ENCODE measurements at places on chromosomes 3 and 15. TPM values are rescaled to one million over a fixed set of nuclear protein-coding genes. Genes with fewer than 3 reads are reported as not detected.

Gene SAXO2
- total RNA-seq, result 0.26 TPM

Gene FBXO40
- total RNA-seq, result not detected

Gene GABRG3
- total RNA-seq, result not detected

Gene ZNF80
- total RNA-seq, result not detected

Gene GPX1
- 238 TPM for total RNA-seq

DNA sequence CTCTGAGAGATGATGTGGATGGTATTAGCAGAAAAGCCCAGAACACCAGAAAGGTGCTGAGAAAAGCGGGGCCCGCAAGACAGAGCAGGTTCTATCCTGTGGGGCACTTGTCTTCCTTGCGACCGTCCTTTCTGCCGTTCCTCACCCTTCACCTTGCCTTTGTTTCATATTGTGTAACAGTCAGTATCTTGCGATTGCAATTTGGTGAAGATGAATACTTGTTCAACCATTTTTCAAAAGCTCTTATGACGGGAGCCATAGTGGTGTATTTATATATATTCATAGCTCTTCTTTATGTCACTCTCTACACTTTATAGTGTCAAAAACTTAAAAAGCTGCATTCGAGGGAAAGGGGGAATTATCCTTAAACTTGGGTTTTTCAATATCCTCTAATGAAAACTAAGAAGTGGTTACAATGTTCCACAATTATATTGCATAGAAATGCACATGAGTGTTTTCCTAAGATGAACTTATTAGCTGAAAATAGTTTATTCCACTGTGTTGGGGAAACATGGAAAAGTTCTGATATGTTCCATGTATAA is 797 bp downstream of the MAP3K13 start:
- no peak for DNase-seq
- H3K27me3 ChIP-seq, result no peaks in the 10 kb centered on the region
- peak overlapping the region; percentile 29 for H3K27ac ChIP-seq
- peak overlapping the region; percentile 20 for H3K4me3 ChIP-seq
- no peaks in the 10 kb centered on the region for H3K36me3 ChIP-seq

DNA sequence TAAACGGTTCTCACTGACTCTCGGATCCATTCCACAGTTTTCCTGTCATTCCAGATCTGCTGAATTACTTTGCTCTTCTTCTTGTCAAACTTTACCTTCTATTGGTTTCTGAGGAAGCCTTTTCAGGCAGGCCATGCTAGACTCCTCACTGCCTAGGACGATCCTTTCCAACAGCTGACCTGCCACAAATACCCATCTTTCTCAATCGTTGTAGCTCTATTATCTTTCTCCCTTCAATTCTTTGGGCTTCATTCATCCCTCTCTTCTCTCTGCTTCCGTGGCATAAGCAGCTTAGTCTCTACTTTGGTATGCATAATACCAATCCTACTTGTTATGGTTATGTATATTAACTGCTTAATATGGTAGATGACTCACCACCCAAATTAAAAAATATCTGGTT is 421.8 kb downstream of the NLGN1 start:
- no peaks in the 10 kb centered on the region for H3K4me1 ChIP-seq
- H3K27ac ChIP-seq, result no peak overlapping the region
- DNase-seq, result no peak
- no peaks in the 10 kb centered on the region for H3K27me3 ChIP-seq
- no peaks in the 10 kb centered on the region for H3K36me3 ChIP-seq

GRCh38 chr15:72599855-72600464 is 54.5 kb upstream of the GOLGA6B start:
- no peak for DNase-seq
- no peak overlapping the region for H3K4me3 ChIP-seq
- no peaks in the 10 kb centered on the region for H3K36me3 ChIP-seq
- H3K27ac ChIP-seq, result no peak overlapping the region
- H3K27me3 ChIP-seq, result no peaks in the 10 kb centered on the region

DNA sequence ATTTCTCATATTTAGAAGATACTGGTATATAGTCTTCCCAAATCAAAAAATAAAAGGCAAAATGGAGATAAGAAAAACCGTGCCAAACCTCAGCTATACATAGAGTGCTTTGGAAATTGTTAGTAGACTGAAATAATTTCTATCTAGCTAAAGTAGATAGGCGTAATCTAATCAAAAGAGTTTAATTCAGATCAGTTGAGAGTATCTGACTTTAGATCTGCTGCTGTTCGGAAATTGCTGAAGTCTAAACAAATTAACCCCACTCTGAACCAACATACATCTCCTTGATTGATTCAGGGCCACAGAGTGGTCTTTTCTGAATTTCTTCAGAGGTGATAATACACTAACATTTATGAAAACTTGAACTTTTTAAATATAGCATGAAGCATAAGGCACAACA is 40.1 kb downstream of the MAP3K13 start:
- H3K4me1 ChIP-seq, result no peaks in the 10 kb centered on the region
- no peak for DNase-seq
- H3K4me3 ChIP-seq, result no peak overlapping the region
- H3K27me3 ChIP-seq, result no peaks in the 10 kb centered on the region
- no peaks in the 10 kb centered on the region for H3K36me3 ChIP-seq

- H3K36me3 ChIP-seq, result no peaks in the 10 kb centered on the region
- H3K4me3 ChIP-seq, result no peak overlapping the region
- no peaks in the 10 kb centered on the region for H3K4me1 ChIP-seq
- DNase-seq, result no peak
Observed at GRCh38 chr15:85452436-85452835, 72.0 kb downstream of the AKAP13 start.

DNA sequence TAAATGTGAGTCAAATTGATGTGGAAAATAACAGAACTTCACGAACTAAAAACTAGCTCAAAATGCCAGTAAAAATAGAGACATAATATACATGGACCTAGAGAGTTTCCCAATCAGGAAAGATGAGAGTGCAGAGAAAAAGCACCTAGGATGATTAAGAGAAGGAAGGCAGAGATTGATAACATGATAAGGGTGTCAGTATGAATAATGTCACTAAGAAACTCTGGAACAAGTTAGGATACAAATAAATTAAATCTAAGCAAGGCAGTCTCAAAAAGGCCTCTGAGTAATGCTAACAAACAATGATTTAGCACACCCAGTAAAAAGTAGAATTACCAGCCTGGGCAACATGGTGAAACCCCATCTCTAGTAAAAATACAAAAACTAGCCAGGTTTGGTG is 304.7 kb upstream of the DPPA4 start:
- no peak for DNase-seq
- no peaks in the 10 kb centered on the region for H3K27me3 ChIP-seq
- no peak overlapping the region for H3K27ac ChIP-seq
- H3K4me3 ChIP-seq, result no peak overlapping the region
